ENCODE measurements at places on chromosomes 2 and 18.

DNA sequence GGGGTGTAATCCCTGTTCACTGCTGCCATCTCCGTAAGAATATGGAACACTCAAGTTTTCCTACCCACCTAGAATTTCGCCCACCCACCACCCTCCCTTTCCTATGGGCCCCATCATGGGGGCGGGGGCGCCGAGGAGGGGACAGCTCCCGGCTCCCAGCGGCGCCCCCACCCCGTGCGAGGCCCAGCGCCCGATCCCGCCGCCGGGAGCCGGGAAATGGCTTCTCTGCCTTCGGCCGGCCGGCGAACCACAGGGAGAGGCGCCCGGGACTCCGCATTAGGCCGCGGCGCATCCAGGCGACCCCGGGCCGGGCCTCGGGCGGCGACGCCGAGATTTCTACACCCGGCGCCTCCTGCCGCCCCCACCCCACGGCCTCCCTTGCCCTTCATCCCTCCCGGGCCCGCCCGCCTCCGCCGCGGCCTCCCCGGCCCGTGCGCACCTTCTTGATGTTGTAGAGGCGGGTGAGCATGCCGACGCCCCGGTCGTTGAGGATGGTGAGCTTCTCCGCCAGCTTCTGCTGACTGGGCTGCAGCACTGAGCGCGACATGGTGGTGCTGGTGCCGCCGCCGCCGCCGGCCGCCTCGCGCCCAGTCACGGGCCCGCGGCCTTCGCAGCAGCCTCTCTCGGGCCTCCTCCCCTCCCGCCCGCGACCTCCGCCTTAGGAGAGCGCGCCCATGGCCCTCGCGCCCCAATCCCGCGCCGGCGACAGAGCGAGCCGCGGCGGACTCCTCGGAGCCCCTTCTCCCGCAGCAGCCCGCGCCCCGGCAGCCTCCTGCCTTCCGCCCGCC lies 510 bp downstream of the NCKAP1 start:
- DNase-seq: peak; percentile 3

DNA sequence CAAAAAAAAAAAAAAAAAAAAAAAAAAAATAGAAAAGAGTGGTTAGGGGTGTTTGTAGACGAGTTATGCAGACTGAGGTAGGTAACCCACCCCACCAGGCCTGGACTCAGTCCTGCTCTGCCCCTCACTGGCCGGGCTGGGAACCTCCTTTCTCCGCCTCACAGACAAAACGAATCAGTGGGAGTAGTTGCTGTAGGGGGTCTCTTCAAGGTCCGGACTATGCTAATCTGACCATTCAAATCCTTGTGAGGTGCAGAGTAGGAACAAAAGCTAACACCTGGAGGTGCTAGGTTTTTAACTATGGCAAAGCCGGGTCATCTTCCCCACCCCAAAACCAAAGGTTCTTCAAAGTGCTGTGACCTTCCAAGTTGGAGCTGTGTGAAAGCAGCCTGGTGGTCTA lies 223.7 kb downstream of the SLC4A3 start:
- no peak for DNase-seq

DNA sequence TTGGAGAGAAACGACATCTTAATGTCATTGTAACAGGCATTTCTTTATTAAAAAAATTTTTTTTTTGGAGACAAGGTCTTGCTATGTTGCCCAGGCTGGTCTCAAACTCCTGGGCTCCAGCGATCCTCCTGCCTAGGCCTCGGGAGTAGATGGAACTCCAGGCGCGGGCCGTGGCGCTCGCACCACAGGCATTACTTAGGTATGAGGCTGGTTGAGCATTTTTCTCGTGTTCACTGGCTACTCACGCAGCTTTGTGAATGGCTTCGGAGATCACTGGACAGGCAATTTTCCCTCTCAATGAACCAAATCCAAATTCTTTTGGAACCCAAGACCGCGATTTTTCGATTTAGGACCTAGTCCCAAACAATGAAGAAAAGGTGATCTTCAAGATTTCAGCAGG lies 795 bp upstream of the TCF7L1 start:
- DNase-seq: no peak

DNA sequence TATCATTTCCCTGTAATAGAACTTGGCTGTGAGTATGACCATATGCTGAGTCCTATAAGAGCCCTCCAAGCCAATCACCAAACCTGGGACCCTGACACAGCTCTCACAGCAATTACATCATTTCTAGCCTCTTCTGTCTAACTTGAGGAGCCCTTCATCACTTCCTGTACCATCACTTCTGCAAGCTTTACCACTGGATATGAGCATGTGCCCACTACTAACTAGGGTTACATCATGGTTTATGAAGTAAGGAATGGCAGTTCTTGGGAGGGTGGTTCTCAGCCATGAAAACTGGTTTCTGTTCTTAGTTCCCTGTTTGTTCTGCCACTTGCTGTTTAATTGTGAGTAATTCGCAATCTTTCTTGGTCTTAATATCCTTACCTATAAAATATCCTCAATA lies 31.0 kb upstream of the EPB41L3 start:
- DNase-seq: no peak

- no peak for DNase-seq
Measured at GRCh38 chr2:43241558-43241957, 15.2 kb upstream of the ZFP36L2 start.

GRCh38 chr18:48829443-48830149 lies 121.2 kb downstream of the SMAD7 start:
- no peak for DNase-seq

DNA sequence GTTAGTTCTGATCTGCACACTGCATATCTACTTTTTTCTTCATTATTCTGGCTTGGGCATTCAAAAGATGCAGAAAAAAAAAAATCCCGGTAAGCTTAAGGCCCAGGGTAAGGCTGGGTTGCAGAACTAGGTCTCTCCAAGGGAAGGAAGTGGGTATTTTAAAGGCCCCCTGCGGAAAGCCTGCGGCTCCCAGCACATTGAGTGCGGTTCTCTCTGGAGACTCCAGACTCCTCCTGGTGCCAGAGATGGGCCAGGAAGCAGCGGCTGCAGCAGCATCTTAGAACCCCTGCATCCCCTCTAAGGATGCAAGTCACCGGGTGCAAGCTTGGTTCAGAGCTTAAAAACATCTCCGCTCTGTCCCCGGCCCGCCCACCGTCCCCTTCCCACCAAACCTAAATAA lies 49.5 kb downstream of the TGIF1 start:
- no peak for DNase-seq

GRCh38 chr2:45102141-45102540 lies 92.9 kb upstream of the SIX2 start:
- DNase-seq: no peak

DNA sequence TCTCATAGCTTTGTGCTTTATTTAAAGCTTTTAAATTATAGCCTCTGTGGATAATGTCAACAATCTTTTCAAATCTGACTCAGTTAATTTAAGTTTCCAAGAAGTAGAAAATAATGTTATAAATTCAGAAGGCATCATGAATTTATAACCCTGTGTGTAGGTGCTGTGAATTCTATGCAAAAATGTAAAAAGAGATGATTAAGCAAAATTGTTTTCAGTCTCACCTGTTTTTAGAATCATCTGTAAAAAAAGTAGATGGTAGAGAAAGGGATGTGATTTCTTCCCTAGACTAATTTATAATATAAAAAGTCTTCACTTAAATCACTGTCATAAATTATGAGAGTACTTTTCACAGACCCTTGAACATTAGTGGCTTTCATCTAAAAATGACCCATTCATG lies 85.6 kb upstream of the NOSTRIN start:
- DNase-seq: no peak

GRCh38 chr18:48742706-48743475 lies 204.1 kb downstream of the CTIF start:
- DNase-seq: no peak

- no peak for DNase-seq
Measured at GRCh38 chr18:75087119-75088020, 121.6 kb downstream of the PTGR3 start.

GRCh38 chr2:171391532-171391931 lies 42.3 kb downstream of the METTL8 start:
- no peak for DNase-seq

DNA sequence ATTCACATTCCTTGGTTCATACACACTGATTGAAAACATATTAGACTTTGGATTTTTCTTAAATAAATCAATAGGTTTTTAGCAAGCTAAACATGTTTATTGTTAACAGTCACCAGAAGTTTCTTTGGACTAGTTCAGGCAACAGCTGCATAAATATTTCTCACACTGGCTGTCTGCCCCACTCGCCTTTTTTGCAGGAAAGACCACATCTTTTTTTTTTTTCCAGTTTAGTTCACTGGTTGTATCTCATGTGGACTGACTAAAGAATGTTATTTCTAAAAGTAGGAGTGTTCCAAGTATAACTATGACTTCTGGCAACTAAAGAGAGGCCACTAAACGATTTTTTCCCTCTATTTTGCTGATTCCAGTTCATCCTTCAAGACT lies 31.1 kb downstream of the SLC40A1 start:
- no peak for DNase-seq

DNA sequence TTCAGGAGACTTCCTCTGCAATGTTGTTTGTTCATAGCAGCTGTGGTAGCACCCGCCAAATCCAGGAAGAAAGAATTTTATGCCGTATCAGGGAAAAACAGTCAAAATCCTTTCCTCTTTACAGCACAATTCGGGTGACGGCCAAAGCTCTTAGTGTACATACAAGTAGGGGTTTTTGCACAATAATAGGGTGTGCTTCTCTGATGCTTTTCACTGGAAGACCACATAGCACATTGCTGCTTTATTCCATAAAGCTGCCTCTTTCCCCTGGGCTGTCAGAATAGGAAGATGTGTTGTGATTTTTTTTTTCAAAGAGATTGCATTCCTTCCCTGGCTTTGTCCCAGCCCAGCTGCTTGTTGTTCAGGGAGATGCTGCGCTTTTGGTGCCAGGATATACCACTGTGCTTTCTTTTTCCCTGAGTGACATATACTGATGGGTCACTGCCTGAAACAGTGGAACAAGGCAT lies 27.2 kb upstream of the LANCL1 start:
- no peak for DNase-seq

- DNase-seq: no peak
Measured at GRCh38 chr2:160647967-160648685, 154.5 kb upstream of the RBMS1 start.

DNA sequence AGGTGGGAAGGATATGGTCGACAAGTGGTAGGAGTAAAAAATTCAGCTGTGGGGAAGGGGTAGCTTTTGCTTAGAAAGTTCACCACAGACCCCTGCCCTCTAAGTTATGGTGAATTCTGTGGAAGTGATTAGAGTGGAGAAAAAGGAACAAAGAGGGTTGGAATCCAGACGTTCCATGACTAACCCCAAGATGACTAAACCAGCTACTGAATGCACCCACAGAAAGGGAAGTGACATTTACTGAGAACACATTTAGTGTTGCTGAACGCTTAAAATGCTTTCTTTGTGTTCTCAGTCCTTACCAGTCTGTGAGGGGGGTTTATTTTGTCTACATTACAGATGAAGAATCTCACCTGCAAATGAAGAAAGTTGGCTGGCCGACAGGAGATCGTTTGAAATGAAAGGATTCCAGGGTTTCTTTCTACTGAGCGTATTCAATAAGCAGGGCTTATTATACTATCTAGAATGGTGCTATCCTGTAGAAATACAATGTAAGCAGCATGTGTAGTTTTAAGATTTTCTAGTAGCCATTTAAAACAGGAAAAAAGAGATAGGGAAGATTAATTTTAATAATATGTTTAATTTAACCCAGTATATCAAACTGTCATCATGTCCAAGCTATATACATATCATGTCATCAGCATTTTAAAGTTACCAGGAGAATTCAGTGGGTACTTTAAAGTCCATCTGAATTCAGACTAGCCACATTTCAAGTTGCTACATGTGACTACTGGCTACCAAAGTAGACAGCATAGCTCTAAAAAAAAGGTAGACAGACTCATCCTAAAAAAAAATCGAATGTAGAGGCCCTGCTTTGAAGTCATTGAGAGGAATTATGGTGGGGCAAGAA lies 60.1 kb downstream of the LIMS1 start:
- no peak for DNase-seq

GRCh38 chr18:53971331-53971730 lies 253.1 kb downstream of the MBD2 start:
- DNase-seq: no peak

GRCh38 chr18:66558773-66559172 lies 45.1 kb downstream of the CDH19 start:
- no peak for DNase-seq
